ENCODE measurements at places on chromosomes 4 and X. TPM values are rescaled to one million over a fixed set of nuclear protein-coding genes. Genes with fewer than 3 reads are reported as not detected.
A peak's percentile ranks its signal among the peaks of the same experiment; 100 is the strongest.

- no peak for DNase-seq
Measured at GRCh38 chrX:85914431-85914830, 132.9 kb downstream of the CHM start.

DNA sequence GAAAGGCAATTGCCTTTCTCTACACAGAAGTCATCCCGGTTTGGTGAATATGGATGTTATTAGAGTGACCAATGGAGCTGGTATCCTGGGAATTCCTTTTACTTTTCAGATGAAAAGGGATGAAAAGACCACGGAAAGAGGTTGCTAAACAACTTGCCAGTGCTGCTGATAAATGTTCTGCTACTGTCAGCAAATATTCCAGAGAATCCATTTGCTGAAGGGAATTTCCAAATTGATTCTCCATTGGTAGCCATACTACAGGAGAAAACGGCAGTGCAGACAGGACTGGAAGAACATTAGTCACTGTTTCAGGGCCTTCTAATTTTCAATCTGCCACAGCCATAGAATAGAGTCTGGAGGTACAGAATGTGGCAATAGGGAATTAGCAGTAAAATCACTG is 451.5 kb downstream of the PCDH11X start:
- DNase-seq: no peak

GRCh38 chr4:170025523-170026252 is 507 bp downstream of the MFAP3L start:
- peak; percentile 35 for DNase-seq

GRCh38 chr4:164706675-164707074 is 47.3 kb upstream of the SMIM31 start:
- DNase-seq: no peak

DNA sequence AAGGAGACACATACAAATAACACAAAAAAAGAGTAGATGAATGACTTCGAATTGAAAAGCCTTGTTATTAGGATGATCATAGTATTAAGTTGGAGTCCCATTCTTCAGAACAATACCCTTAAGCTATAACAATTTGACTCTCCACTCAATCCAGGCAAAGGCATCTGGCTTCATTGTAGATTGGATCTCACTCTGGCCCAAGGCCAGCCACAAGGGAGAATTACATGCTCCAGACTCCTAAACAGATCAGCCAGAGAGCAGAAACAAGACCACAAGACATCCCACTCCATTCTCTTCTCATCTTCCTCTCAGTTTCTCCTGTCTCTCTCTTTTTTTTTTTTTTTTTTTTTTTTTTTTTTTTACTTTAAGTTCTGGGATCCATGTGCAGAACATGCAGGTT is 213.9 kb downstream of the DHX15 start:
- no peak for DNase-seq

- DNase-seq: no peak
Measured at GRCh38 chr4:42824278-42824977, 68.1 kb upstream of the GRXCR1 start.

- no peak for DNase-seq
Measured at GRCh38 chr4:59369229-59369628, 1830.9 kb upstream of the ADGRL3 start.

DNA sequence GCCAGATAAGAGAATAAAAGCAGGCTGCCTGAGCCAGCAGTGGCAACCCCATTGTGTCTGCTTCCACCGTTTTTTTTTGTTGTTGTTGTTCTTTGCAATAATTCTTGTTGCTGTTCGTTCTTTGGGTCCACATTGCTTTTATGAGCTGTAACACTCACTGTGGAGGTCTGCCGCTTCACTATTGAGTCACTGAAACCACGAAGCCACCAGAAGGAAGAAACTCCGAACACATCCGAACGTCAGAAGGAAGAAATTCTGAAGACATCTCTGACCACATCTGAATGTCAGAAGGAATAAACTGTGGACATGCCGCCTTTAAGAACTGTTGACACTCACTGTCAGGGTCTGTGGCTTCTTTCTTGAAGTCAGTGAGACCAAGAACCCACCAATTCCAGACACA is 110.5 kb downstream of the PCDH18 start:
- no peak for DNase-seq

GRCh38 chr4:110737931-110738330 is 115.1 kb upstream of the PITX2 start:
- no peak for DNase-seq

DNA sequence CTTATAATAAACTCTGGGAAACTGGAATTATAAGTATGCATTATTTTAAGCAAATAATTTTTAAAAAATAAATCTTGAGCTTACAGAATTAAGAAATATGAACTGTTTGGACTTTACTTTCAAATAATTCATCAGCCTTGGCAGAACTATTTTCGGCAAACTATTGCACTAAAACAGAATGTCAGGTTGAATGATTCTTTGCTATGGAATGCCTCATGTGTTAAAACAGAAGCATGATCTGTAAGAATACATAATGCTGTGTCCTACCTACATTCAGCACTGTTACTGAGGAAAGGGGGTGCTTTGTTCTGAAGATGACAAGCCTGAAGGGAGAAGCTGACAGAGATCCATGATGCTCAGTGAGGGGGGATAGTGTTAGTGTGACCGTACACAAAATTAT is 55.6 kb upstream of the EXOC1L start:
- no peak for DNase-seq

DNA sequence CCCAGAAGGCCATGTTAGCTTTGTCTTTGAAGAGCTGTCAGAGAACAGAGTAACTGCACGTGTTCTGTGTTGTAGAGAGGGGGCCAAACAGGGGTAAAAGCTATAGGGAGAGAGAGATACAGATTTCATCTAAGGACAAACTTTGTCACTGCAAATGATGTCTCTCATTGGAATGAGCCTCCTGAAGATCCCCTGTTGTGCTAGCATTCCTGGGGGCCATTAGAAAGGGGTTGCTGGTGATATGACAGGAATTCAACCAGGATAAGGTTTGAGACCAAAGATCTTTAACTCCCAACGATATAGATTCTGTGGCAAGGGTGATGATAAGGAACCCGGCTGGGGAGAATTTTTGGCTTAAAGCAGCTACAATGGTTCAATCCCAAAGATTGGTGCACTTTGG is 16.8 kb downstream of the MID1 start:
- no peak for DNase-seq

DNA sequence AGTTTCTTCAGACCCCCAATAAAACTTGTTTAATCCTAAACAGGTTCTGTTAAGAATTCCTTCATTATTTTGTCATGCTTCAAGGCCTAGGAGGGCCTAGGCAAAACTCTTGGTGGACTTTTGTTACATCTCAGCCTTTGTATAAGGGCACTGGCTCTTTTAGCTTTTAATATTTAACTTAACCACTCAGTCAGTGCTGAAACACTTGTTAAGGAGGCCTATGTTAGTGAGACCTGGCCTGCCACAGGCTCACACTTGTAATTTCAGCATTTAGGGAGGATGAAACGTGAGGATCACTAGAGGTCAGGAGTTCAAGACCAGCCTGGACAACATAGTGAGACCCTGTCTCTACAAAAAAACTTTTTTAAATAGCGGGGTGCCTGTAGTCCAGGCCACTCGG is 32.7 kb upstream of the PGK1 start:
- DNase-seq: no peak

- DNase-seq: no peak
Measured at GRCh38 chr4:102022343-102022742, 231.8 kb downstream of the BANK1 start.

DNA sequence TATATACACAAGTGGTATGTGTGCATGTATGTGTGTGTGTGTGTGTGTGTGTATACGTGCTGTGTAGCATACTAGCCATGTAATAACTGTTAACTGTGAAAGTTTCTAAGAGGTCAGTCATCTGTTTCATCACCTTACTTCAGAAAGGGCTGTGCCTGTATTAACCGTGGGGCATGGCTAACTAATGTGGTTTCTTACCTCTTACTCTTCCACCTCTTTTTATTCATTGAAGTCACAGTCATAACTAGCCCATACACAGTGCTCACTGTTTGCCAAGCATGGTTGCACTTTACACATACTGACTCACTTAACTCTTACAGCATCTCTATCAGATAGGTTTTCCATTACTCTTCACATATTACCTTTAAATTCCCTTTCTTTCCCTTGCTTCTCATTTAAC is 23.7 kb upstream of the LRAT start:
- DNase-seq: no peak

- peak; percentile 60 for DNase-seq
Measured at GRCh38 chr4:124262211-124263179, 450.0 kb downstream of the ANKRD50 start.

MAGEA9 gene
- total RNA-seq: not detected

NXF3 gene
- total RNA-seq: not detected

ARX gene
- total RNA-seq: not detected

POLN gene
- total RNA-seq: 2.3 TPM

SLC9B1 gene
- total RNA-seq: 1.8 TPM

SAGE1 gene
- total RNA-seq: not detected

SEPTIN11 gene
- 34.5 TPM for total RNA-seq

AKAP14 gene
- total RNA-seq: not detected

Data from activated CD4-positive, alpha-beta T cell treated with anti-CD3 and anti-CD28 coated beads for 36 hours (primary cell).